NCI-H446 (cell line): ENCODE measurements at places on chromosomes 7 and 10.

- DNase-seq = peak; percentile 43
Observed at GRCh38 chr7:149147072-149147751, at the start of gene ZNF398. Gene ZNF398, plus strand, starts transcription at chr7:149147453. Its CDS starts 290 bp downstream, at chr7:149147743.

- no peak for DNase-seq
Observed at GRCh38 chr7:154484943-154485342, 432.7 kb downstream of the DPP6 start.

- no peak for DNase-seq
Observed at GRCh38 chr7:53984776-53985175, 557.4 kb upstream of the VSTM2A start.

DNA sequence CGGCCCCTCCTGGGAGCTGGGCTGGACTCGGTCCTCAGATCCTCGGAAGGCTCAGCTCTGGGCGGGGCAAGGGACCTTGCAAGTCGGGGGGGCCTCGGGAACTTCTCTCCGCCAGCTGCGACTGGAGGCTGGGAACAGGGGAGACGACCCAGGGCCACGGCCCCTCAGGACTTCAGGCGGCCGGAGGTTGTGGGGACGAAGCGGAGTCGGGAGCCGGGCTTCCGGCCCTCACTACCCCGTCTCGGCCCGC lies 2.6 kb downstream of the ADIRF start:
- no peak for DNase-seq

GRCh38 chr10:86758189-86759072 lies 2.0 kb downstream of the BMPR1A start:
- no peak for DNase-seq
